ENCODE measurements at places on chromosomes 13 and 19.

- no peak for DNase-seq
These were observed 226.4 kb downstream of the ABCC4 start for GRCh38 chr13:95074820-95075219.

DNA sequence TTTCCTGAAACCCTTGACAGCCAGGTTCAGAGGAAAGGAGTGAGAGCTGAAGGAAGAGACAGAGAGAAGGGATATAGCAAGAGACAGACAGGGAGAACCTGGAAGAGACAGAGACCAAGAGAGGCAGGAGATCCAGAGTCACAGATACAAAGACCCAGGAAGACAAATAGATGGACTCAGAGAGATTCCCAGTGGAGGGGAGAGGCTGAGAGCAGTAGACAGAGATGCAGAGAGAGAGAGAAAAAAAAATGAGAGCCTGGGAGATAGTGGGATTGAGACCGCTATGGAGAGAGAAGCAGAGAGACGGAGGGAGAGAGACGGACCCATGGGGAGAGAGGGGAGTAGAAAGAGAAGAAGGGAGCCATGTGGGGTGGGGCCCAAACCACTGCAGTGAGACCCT, 763 bp downstream of the FXYD7 start:
- no peak for DNase-seq

- peak; percentile 17 for DNase-seq
These were observed 1.7 kb downstream of the ATP13A1 start for GRCh38 chr19:19661675-19662251.

DNA sequence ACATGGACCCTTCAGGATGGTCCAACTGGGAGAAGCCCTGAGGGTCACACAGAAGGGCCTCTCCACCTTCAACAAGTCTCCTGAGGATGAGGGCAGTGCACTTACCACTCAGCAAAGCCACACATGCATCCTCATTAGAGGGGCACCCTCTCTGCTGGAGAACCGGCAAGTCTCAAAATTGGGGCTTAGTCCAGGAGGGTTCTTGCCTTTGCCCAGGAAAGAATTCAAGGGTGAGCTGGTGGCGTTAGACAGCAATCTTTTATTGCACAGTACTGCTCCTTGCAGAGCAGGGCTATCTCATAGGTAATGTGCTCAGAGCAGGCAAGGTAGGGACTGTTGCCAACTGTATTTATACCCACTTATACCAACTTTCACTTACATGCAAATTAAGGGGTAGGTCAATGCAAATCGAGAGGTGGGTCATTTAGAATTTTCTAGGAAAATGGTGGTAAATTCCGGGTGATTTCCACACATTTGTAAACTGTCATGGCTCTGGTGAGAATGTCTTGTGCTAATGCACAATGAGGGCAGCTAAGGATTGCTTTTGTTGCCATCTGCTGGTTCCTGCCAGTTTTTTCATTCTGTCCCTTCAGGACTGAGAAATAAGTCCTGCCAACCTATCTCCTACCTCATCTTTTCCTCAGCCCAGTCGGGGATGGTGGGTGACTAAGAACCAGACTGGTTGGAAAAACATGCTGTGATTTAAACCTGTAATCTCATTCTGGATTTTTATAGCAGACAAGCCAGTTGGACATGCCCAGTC, 27.8 kb upstream of the IGSF23 start:
- peak; percentile 43 for DNase-seq

DNA sequence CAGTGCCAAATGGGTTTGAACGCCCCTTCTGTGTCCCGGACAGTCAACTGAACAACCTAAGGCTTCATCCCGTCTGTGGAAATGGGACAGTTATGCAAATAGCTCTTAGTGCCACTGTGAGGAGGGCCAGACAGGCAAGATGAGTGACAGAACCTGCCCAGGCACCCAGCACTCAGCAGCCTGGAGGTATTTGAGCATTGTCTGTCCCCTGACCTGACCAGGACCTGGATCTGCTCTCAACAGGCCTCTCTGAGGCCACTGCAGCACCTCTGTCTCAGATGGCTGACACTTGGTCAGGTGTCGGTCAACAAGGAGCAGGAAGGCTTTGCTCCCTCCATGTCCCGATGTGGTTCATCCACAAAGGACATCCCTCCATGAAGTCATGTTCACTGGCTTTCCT, 67.9 kb downstream of the CCDC70 start:
- DNase-seq, result no peak

DNA sequence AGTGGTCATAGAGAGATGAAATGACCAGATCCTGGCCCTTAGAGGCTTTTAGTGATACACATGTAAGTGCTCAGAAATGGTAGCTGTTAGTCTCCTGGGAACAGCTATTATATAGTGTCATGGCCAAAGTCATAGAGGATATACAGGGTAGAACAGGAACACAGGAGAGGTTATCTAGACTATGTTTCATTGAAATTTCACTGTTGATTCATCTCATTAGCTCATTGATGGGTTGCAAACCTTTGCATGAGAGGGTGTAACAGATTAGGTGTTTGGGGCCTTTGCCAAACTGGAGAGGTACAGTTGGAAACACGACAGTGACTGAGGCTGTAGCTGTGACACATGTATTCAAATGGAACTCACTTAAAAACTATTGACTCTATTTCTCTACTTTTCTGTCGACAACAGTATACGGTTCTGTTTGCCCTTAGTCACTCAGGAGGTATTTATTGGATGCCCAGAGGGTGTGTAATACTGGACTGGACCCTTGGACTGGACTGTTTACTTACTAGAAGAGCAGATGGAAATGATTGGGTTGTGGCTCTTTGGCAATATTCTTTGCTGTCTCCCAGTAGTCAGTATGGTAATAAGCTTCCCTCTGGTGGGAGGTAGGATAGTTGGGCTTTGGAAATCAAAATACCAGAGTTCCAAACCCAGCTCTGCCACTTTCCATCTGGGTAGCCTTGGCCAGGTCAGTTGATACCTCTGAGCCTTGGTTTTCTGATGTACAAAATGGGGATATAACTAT, 29.8 kb downstream of the ARHGAP35 start:
- peak; percentile 92 for DNase-seq

- no peak for DNase-seq
These were observed 68.1 kb downstream of the SIAH3 start for GRCh38 chr13:45783346-45784043.

GRCh38 chr13:50672025-50672424, 171.5 kb downstream of the DLEU7 start:
- peak; percentile 68 for DNase-seq

GRCh38 chr13:98286799-98287198, 109.7 kb upstream of the RNF113B start:
- no peak for DNase-seq

- no peak for DNase-seq
These were observed 286.6 kb downstream of the LIG4 start for GRCh38 chr13:107928762-107929161.

GRCh38 chr13:82740442-82740841, 1141.8 kb downstream of the SLITRK1 start:
- no peak for DNase-seq

- DNase-seq, result peak; percentile 70
These were observed 14.9 kb downstream of the HNRNPM start for GRCh38 chr19:8459520-8460270.

DNA sequence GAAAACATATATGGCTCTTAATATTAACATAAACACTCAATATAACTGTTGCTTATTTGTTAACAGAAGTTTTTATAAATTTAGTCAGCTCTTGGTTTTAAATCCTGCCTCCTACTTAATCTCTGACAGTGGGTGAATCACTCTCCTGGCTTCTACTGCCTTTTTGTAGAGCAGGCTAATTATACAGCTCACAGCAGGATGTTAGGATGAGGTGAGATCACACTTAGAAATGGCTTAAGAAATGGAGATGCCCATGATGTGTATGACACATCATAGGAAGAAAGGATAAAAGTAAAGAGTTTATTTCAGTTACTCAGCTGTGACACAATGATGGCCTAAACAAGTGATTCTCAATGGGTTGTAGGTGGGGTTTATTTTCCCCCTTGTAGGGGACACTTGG, 345.6 kb downstream of the SPRY2 start:
- DNase-seq, result peak; percentile 84

DNA sequence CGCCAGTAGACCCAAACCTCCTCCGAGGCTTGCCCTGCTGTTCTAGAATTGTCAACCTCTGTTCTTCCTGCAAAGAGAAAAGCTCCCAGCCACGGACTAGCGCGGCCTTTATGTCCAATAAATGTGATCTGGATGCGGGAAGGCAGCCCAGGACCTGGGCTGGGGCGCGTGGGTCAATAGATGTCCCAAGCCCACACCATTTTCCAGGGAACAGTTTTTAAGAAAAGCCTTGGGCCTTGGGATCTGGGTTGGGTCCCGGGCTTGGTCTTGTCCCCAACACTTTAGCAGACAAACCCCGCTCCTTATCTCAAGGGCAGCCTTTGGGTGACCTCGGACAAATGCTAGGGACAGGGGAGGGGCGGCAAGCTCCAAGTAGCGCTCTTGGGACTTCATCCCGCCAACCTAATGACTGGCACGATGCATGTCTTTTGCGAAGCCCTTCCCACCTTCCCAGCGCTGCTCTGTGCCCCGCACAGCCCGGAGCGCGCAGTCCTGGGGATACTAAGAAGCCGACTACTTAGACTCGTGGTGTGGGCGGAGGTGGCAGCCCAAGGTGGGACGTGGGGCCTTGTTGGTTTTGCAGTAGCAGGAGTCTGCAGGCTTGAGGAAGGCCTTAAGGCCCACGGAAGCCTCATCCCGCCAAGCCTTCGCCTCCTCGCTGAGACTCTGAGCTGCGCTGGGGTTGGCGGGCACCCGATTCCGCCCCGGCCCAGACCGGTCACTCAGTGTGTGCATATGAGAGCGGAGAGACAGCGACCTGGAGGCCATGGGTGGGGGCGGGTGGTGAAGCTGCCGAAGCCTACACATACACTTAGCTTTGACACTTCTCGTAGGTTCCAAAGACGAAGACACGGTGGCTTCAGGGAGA, 10.8 kb downstream of the SOX21 start:
- DNase-seq, result no peak

DNA sequence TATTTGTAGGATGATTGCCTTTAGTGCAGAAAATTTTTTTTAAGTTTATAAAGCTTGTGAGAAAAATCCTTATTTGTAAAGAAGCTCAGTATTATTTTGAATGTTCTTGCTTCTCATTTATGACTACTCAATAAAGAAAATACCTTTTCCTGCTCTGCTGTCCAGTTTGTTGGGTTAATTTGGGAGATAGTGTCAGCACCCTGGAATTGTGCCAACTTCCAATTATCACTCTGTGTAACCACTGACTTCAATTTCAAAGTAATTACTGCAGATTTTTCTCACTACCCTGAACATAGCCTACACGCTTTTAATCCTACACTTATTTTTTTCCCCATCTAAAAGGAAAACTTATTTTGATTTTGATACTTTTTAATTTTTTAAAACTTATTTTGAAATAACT, 93.1 kb downstream of the GGACT start:
- DNase-seq, result no peak

GRCh38 chr19:7868326-7868670, 5.9 kb downstream of the PRR36 start:
- peak; percentile 21 for DNase-seq

- DNase-seq, result peak; percentile 48
These were observed 12.7 kb upstream of the HNRNPL start for GRCh38 chr19:38862321-38863059.

DNA sequence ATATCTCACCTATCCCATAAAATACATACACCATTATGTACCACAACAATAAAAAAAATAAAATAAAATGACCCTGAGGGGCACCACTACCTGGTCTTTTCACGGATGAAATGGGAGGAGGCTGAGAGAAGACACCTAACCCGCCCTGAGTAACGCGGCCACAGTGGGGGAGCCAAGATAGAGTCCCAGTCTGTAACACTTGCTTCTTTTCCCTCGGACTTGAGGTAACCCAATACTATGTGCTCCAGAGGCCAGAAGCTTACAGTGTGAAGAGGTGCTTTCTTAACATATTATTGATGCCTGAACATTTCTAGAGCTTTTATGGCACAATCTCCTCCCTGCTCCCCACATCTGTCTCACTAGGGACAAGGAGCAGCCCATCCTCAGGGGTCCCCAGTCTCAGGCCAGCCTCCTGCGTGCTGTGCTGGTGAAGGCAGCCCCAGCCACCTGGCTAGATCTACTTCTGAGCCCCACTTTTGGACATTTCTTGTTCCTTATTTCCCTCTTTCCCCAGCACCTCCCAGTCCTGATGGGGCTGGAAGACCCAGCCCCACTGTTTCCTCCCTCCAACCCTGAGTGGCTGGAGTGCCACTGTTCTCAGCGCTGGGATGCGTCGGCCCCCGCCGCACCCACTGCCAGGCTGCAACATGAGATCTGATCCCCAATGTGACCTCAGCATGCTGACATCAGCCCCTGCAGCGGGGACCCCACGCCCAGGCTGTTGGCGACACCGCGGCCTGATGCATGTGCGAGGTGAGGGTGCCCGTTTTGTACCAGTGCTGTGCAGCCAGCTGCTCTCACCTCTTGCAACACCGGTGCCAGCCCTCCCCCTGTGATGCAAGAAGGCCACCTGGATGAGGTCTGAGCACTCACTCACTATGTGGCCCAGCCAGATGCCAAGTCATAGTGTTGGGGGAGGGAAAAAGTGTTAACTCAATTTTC, 143.3 kb downstream of the DCLK1 start:
- DNase-seq, result no peak

DNA sequence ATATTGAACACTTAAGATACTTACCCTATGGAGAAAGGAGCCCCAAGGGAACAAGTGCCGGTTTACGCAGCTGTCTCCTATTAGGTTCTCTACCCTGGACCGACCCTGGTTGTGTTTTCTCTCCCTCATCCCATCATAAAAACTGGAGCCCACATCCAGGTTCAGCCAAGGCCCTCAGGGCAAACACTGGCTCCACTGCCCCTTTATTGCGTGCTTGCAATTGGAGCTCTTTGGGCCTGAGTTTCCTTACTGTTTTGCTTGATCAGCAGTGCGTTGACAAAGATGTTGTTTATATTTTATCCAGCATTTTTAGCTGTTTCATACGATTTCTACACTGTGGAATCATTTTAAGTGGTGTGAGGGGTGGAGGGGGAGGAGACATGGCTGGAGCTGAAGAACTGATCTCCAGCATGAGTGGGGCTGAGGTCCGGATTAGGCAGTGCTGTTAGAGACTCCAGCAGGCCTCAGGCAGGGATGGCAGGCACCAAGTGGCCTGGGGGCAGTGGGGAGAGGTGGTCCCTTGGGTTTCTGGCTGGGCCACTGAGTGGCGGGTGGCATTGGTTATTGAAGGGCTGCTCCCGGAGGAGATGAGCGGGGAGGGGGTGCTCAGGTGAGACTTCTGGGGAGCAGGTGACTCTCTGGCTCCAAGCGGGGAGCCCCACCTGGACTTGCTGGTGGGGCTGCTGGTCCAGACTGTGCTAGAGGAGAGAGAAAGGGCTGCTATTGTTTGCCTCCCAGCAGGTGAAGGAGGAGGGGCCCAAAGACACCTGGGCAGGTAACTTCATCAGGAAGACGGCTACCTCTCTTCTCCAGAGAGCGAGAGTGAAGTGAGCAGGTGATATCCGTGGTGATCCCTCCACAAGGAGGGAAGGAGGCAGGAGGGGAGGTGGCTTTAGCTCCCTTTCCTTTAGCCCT, 62.4 kb upstream of the RNF113B start:
- DNase-seq, result peak; percentile 58

GRCh38 chr13:50598338-50598737, 245.2 kb downstream of the DLEU7 start:
- DNase-seq, result no peak

DNA sequence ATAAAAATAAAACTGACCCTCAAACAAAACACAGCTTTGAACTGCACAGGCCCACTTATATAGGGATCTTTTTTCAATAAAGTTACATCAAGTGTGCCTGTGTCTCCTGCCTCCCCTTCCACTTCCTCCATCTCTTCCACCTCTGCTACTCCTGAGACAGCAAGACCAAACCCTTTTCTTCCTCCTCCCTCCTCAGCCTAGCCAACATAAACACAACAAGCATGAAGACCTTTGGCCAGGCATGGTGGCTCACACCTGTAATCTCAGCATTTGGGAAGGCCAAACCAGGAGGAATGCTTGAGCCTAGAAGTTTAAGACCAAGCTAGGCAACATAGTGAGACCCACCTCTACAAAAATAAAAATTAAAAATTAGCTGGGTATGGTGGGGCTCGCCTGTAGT, 72.6 kb downstream of the ELF1 start:
- no peak for DNase-seq

Data from foreskin fibroblast (primary cell).